Hair follicle dermal papilla cell (primary cell): ENCODE measurements at places on chromosomes 7 and 10. TPM values are rescaled to one million over a fixed set of nuclear protein-coding genes. Genes with fewer than 3 reads are reported as not detected.

TEX47 gene
- not detected in 2 replicates for total RNA-seq

ZNF425 gene
- 2.6 and 3.4 TPM in 2 replicates for total RNA-seq

ZFAND2A gene
- 14.8 and 19.8 TPM in 2 replicates for total RNA-seq

HEPACAM2 gene
- total RNA-seq, result not detected in 2 replicates

ANKRD30A gene
- total RNA-seq, result not detected in 2 replicates

SBDS gene
- total RNA-seq, result 63.3 and 76.7 TPM in 2 replicates

ATG9B gene
- total RNA-seq, result under 0.01 and 0.16 TPM in 2 replicates

OR2A5 gene
- total RNA-seq, result not detected in 2 replicates

ZNF485 gene
- 1.9 and 2.6 TPM in 2 replicates for total RNA-seq

CFAP69 gene
- 6.1 and 12.2 TPM in 2 replicates for total RNA-seq

NME8 gene
- not detected in 2 replicates for total RNA-seq

POLD2 gene
- total RNA-seq, result 77.7 and 97.1 TPM in 2 replicates

FAM24B gene
- 1.9 and 4.1 TPM in 2 replicates for total RNA-seq

FFAR4 gene
- not detected in 2 replicates for total RNA-seq
